ENCODE measurements at places on chromosomes 4 and X.

DNA sequence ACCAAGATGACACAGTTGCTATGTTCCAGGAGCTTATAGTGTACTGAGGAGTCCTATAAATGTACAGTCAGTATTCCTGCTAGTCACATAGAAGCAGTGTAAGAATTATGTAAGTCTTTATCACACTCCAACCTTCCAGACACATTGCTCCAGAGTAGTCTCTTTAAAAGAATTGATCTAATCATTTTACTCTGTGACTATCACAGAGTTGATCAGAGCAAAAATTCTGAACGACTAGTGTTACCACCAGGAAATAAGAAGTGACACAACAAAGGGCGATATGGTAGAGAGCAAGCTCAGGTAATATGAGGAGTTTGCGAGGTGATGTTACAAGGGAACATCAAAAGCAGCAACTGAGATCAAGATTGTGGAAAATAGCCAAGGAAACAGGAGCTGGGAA is 9.0 kb upstream of the HPF1 start:
- no peak for DNase-seq

- no peak for DNase-seq
Observed at GRCh38 chrX:46704767-46705386, 54.0 kb downstream of the SLC9A7 start.

GRCh38 chr4:101763576-101763975 is 27.0 kb upstream of the BANK1 start:
- no peak for DNase-seq

GRCh38 chrX:44240036-44240435 is 103.4 kb downstream of the EFHC2 start:
- DNase-seq: no peak

DNA sequence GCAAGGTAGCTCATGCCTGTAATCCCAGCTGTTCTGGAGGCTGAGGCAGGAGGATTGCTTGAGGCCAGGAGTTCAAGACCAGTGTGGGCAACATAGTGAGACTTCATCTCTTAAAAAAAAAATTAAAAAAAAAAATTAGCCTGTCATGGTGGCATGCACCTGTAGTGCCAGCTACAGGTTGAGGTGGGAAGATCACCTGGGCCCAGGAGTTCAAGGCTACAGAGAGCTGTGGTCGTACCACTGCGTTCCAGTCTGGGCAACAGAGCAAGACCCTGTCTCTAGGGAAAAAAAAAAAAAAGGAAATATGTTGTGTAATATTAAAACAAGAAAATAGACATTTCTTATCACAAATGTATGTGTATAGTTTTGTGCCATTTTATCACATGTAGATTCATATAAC is 97.8 kb downstream of the LARP1B start:
- DNase-seq: no peak

DNA sequence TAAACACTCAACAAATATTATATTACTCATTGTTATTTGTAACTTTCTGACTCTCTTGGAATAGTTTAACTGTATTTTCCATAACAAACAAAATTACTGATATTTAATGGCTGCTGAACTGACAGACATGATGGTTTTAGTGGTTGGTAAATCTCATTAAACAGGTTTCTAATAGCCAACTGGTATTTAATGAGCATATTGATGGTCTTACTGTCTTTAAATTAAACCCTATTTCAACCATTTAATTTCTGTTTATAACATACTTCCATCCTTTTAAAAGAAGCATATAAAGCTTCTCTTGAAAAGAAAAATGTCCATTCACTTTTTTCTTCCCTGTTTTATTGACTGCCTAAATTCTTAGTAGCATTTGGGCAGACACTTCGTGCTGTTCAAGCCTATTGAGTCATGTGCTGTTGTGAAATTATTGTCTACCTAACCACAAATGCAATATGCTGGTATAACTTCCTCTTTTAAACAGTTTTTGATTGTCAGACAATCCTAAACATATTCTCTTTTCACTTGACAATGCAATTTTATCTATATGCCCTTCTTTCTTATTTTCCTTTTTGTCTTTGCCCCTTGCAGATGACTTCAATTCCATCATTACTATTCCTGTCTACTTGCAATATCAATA is 163.9 kb upstream of the SLC7A11 start:
- DNase-seq: no peak

Data from esophagus squamous epithelium (tissue), 5 donors.